Fibroblast of the aortic adventitia (primary cell): ENCODE measurements at places on chromosomes 6 and 20. TPM values are rescaled to one million over a fixed set of nuclear protein-coding genes. Genes with fewer than 3 reads are reported as not detected.
A peak's percentile ranks its signal among the peaks of the same experiment; 100 is the strongest.

HLA-DOA gene
- total RNA-seq = not detected in 2 replicates

VSX1 gene
- total RNA-seq = not detected in 2 replicates

DNA sequence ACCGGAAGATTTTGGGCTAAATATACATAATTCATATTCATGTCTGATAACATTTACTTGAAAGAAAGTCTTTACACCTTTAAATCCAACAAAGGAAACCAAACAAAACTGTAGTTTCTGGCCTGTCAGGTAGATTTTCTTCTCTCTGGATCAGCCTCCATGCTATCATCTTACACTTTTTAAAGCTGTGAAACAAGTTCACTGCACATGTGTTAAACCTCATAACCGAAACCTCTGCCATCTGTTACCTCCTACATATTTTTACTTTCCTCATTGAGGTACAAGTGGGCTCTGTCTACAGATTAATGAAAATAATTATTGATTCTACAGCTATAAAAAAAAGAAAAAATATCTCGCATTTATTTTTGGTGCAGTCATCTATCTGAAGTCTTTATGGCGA, 149.9 kb downstream of the RALGAPA2 start:
- no peak for DNase-seq

- DNase-seq = peak; percentile 46
Measured at GRCh38 chr6:89669002-89669401, 30.5 kb upstream of the LYRM2 start.

IL20RA gene
- 0.18 and 0.90 TPM in 2 replicates for total RNA-seq

DNA sequence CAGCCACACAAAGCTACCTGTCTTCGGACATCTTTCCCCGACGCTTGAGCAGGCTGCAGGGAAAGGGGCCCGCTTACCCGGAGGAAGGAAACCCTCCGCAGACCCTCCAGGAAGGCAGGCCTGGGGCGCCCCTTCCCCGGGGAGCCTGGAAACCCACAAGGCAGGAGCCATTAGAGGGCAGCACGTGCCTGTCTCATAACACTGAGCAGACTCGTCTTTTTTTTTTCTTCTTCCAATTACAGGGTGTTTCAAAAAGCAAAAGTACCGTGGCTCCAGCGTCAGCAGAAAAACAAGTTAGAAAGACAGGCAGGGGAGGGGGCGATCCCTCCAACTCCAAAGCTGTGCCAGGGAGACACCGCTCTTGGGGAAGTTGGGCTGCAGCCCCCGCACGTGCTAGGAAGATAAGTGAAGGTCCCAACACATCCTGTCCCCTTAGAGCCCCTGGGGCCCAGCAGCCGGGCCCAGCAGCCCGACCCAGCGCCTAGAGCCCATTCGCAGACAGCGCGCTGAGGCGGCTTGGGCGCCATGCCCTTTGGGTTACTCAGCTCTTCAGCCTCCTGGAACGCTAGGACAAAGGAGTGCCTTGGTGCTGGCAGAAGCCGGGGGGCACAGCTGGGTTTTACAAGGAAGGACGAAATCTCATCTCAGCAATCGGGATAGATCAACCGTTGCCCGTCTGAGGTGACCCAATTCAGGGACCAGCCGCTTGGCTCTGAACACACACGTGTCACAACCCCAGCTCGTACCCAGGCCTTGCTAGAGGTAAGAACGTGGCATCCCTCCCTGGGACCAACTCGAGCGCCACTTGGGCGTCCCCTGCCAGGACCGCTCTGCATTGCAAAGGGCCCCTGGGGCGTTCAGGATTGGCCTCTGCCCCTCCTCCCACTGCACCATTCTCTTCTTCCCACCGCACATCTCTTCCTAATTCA, 136.3 kb downstream of the LY86 start:
- peak; percentile 85 for DNase-seq
